ENCODE measurements at places on chromosomes 16 and 17.

DNA sequence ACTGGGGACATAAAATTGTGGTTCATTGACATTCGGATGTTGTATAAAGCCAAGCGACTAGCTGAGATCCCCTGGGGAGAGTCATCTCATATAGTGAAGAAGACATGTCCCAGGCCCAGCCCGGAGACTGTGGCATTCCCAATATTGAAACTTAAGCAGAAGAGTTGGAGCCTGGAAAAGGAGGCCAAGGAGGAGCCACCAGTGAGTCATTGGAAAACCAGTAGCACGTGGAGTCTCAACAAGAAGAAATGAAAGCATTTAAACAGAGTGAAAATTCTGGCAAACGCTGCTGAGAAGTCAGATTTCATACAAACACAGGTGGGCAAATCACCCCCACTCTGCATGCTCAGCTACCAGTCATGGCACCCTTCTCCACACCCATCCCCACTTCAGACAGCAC lies 9.4 kb upstream of the ELAC2 start:
- DNase-seq, result no peak

DNA sequence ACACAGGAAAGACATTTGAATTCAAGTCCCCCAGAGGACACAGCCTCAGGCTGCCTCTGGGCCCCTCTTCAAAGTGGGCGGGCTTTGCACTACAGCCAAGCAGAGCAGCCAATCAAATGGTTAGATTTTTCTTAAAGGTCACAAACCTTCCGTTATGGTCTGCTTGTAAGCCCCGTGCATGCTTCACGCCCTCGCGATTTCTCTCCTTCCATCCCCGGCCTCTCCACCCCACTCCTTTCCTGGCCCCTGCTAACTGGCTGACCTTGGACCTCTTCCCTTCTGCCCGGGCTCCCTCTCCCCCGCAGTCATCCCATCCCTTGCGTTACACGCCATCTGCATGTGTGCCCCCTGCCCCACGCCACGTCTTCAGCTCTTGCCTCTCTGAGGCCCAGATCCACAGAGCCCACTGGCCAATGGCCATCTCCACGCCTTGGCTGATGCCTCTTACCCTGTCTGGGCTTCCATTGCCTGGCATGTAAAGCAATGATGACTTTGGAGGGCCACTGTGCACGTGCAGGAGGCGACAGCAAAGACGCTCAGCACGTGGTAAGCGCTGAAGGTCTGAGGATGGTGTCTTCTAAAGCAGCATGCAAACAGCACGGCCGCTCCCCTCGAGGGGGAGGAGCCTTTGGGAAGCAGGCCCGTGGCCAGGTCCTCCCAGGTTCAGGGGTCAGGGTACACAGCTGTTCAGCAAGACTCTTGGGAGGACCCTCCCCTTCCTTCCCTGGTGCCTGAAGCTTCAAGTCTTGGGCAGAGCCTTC lies 86.8 kb downstream of the ZDHHC7 start:
- DNase-seq, result no peak

GRCh38 chr16:85164838-85165516 lies 52.7 kb upstream of the CIBAR2 start:
- DNase-seq, result no peak

- DNase-seq, result no peak
Measured at GRCh38 chr17:43772877-43773648, 5.7 kb downstream of the DUSP3 start.

GRCh38 chr17:21686165-21687015 lies 5.9 kb upstream of the KCNJ18 start:
- no peak for DNase-seq

DNA sequence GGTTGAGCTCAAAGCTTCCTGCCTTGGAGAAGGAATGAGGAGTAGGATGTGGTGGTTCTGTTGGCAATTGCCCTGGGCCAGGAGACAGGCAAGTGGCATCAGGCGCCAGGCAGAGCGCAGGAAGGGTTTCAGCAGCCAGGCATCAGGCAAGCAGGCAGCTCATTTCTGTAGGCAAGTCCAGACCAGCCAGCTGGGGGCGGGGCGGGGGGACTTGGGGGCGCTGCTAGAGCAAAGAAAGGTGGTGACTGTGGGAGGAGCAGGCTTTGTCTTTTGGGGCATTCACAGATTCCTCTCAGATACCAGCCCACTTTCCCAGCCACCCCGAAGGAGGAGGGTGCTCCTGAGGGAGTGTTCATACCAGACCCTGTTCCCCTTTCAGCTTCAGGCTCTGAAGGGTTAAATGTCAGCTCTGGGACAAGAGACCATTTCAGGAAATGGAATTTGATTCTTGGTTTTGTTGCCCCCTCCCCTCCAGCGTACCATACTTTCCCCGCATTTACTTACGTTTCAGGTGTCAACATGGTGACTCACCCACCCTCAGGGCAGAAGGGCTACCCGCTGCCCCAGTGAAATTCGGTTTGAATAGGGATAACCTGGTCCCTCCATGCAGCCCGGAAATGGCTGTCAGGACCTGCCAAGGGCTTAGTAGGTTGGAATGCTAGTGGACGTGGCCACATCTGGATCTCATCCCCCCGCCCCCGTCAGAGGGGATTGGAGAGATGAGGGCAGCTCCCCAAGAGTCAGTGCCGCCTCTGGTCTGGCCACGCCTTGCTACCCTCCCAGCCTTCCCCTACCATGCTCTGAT lies 13.2 kb downstream of the NGFR start:
- DNase-seq, result no peak

GRCh38 chr17:20234276-20234675 lies 225.1 kb downstream of the SPECC1 start:
- DNase-seq, result no peak

DNA sequence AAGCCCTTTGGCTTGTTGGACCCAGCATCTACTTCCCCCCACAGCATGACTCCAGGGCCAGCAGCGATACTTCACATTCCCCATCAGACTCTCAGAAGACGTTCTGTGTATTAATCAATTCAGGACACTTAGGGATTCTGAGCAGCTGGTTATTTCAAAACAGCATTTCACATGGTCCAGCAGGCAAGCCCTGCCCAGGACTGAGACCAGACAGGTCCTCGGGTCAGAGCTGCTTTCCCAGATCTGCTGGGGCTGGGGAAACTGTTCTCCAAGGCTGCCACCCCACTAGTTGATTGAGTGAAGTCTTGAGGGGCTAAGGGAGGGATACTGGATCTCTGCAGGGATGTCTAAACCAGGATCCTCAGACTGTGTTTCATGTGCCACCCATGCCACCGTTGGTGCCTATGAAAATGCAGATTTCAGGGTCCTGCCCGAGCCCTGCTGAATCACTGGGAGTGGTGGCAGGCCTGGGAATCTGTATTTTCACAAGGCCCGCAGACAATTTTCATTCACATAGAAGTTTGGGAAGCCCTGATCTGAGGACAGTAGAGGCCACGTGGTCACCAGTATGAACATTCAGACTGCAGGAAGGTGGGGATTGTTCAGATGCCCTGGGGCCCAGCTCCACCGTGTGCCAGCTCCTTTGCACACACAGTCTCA lies 40.6 kb upstream of the CDH5 start:
- DNase-seq, result no peak

GRCh38 chr17:32143527-32143870 lies 1.2 kb downstream of the RHOT1 start:
- no peak for DNase-seq

- DNase-seq, result no peak
Measured at GRCh38 chr16:57754354-57755060, 18.9 kb downstream of the KATNB1 start.

- DNase-seq, result no peak
Measured at GRCh38 chr17:39173526-39174274, 7.7 kb upstream of the ARL5C start.

DNA sequence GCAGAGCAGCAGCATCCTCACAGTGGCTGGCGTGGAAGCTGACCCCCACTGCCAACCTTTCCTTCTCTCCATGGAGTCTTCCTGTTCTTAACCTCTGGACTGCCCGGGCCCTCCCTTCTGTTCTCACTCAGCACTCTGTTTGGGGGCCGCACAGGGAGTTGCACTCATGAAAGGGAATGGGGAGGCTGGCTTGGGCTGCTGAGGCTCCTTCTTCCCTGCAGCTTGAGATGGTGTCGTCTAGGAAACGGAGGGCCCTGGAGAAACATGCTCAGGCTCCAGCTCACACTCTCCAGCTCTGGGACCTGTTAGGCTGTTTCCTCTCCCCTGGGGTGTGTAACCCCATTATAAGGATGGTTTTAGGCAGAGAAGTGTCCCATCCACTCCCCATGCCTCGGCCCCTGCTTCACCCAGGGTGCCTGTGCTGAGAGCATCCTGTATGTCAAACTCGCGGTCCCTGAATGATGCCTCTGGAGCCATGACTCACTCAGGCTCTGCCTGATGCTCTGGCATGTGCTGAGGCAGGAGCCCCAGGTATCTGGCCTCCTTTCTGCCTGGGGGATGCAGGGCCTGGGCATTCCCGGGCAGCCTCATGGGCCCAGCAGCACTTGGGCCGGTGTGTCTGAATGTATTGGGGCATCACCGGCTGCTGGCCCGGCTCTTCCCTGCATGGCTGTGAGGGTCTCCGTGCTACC lies 18.9 kb downstream of the TMEM94 start:
- no peak for DNase-seq

GRCh38 chr17:77455111-77455890 lies 314.5 kb downstream of the SEC14L1 start:
- DNase-seq, result no peak

DNA sequence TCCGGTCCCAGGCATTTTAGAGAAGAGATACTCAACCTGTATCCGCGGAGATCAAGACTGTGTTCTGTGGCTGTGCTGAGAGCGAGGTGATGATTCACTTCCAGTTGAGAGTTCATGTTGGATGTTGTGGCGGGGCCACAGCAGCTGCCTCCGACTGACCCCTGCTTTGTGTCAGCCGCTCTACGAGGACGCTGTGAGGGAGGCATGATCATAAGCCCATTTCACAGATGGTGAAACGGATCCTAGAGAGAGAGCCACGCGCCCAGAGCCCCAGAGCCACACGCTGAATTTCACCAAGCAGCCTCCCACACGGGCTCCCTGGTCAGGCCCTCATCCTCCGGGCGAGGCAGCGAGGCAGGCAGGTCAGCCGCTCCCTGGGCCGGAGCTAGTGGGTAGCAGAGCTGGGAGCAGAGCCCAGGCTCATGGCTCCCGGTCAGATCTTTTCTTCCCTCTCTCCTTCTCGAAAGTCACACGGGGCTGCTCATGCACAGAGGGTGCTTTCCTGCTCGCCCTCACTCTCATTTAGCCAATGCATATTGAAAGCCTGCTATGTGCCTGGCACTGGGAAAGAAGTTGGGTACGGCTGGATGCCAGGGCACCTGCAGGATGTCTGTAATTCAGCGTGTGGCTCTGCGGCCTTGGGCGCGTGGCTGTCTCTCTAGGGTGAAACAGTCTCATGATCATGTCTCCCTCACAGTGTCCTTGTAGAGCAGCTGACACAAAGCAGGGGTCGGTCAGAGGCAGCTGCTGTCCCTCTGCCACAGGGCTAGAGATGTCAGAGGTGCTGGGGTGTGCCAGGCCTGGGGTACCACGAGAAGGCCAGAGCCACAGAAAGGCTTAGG lies 155.6 kb upstream of the CHMP6 start:
- no peak for DNase-seq

- no peak for DNase-seq
Measured at GRCh38 chr17:72974605-72975232, 117.8 kb downstream of the SLC39A11 start.

DNA sequence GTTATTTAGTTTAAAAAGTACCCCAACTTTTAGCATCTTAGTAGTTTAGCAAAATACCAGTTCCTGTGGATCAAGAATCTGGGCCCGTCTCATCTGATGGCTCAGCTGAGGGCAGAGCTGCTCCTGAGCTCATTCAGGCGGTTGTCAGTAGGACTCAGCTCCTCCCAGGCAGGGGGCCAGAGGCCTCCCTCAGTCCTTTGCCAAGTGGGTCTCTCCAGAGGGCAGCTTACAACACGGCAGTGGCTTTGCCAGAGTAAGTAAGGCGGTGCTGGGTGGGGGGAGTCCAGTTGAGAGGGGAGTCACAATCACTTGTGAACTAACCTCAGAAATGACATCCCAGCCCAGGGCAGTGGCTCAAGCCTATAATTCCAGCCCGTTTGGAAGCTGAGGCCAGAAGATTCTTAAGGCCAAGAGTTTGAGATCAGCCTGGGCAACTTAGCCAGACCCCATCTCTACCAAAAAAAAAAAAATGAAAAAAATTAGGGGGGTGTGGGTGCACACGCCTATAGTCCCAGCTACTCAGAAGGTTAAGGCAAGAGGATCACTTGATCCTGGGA lies 81.5 kb upstream of the MED9 start:
- no peak for DNase-seq

DNA sequence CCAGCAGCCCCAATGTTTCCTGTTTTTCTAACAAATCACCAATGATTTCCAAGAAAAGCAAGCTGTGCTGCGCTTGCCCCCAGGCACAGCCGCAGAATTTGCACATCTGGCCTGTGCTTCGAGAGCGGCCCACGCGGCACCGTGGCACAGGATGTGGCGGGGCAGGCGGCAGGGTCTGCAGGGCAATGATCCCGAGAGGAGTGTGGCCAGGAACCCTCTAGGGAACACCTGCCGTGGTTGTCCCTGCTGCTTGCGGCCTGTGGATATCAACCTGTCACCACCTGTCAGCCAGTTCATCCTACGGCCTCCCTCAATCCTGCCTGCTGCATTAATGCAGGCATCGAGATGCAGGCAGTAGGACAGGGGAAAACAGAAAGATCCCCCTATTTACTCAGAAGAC lies 24.0 kb downstream of the PIK3R5 start:
- peak; percentile 62 for DNase-seq

DNA sequence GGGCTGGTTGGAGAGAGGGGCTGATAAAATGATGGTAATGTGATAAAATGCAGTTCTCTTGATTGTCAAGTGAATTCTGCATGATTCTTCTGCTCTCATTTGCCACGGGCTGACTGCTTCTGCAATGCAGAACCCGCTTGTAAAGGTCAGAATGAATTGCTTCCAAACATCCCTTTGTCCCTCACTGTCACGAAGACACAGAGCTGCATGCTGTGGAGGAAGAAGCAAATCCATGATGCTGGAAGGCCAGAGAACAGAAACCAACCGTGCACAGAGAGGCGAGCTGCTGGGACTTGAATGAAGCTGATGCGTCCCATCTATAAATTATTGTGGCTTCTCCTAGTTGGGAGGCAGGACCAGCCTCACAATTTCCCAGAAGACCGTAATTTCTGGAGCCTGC lies 171.6 kb downstream of the PRKCB start:
- no peak for DNase-seq

DNA sequence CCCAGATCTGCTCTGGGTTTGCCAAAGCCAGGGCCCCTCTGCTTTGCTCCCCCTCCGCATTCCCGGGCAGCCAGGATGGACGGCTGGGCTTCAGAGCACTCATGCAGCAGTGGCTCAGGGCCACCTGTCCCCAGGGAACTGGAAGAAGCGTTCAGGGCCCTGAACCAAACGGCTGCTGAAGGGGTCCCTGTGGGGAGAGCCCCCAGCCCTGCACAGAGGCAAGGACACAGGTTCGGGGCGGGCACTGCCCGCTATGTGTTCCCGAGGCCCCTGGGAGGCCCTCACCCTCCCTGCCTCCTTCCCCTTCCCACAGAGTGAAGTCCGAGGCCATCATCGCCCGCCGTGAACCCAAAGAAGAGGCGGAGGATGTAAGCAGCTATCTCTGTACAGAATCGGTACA lies 10.4 kb downstream of the NME3 start:
- DNase-seq, result no peak

DNA sequence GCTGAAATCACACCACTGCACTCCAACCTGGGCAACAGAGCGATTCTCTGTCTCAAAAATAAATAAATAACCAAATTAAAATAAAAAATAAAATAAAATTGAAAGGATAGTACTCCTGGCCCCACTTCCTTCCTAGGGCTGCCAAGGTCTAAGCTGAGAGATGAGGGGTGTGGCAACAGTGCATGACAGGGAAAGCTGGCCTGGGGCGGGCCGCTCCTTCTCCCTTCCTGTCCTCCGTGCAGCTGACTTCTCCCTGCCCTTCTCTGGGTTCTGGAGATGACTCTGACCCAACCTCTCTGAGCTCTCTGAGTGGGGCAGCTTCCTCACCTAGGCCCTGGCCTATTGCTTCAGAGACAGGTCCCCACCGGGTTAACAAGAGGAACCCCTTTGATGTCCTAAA lies 8.7 kb upstream of the SLC25A39 start:
- DNase-seq, result no peak

Measured in effector memory CD8-positive, alpha-beta T cell (primary cell).